ENCODE measurements at places on chromosomes 7 and 10.
A peak's percentile ranks its signal among the peaks of the same experiment; 100 is the strongest.

GRCh38 chr10:80491251-80492102 is 37.4 kb downstream of the TSPAN14 start:
- no peak for DNase-seq

- DNase-seq, result no peak
These were observed 904.6 kb upstream of the LRRN3 start for GRCh38 chr7:110186334-110186733.

- DNase-seq, result no peak
These were observed 169.2 kb upstream of the LYZL2 start for GRCh38 chr10:30798646-30799185.

DNA sequence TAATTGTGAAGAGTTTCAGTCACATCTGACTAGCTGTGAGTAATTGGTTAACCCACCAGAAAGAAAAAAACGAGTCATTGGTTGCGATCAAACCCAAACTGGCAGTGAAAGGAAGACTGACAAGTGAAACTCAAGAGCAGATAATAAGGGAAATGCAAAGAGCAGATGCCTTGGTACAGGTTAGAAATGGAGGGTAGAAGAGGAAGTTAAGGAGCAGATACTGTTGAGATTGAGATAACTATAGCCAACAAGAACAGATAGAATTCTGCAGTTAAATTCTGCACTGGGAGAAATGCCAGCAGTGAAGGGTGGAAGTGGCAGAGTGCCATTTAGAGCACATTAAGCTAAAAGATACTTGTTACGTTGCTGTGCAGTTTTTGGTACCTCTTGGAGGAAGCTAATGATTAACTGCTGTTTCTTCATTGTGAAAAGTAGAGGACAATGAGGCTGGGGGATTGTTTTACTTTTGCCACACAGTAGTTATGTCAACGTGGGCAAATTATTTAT is 65.8 kb downstream of the CDK13 start:
- no peak for DNase-seq

GRCh38 chr7:151808400-151809145 is 68.3 kb downstream of the PRKAG2 start:
- peak; percentile 44 for DNase-seq

- DNase-seq, result no peak
These were observed 374.9 kb upstream of the PODXL start for GRCh38 chr7:131931370-131931769.

- no peak for DNase-seq
These were observed 26.6 kb downstream of the FAM3C start for GRCh38 chr7:121369462-121369861.

- DNase-seq, result no peak
These were observed 16.4 kb downstream of the HIP1 start for GRCh38 chr7:75722373-75722772.

- no peak for DNase-seq
These were observed 439.3 kb downstream of the RPS24 start for GRCh38 chr10:78473006-78473405.

DNA sequence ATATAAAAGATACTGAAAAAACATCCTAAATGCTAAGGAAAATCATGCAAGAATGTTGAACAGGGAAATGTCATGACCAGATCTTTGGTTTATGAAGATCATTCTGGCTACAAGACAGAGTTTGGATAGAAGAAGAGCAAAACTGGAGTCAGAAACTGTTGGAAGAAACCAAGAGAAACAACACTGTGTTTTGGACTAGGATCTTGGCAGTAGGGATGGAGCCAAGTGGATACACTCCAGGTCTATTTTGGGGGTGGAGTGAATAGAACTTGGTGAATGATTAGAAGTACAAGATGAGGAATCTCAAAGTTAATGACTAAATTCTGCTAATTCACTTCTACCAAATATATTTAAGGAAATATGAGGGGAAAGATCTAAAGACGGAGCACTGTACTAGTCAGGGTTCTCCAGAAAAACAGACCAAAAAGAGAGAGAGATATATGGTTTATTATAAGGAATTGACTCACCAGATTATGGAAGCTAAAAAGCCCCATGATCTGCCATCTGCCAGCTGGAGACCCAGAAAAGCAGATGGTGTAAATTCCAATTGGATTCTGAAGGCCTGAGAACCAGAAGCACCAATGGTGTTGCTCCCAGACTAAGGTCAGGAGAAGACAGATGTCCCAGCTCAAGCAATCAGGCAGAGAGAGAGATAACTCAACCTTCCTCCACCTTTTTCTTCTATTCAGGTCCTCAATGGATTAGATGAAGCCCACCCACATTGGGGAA is 254.9 kb downstream of the TRIL start:
- no peak for DNase-seq

DNA sequence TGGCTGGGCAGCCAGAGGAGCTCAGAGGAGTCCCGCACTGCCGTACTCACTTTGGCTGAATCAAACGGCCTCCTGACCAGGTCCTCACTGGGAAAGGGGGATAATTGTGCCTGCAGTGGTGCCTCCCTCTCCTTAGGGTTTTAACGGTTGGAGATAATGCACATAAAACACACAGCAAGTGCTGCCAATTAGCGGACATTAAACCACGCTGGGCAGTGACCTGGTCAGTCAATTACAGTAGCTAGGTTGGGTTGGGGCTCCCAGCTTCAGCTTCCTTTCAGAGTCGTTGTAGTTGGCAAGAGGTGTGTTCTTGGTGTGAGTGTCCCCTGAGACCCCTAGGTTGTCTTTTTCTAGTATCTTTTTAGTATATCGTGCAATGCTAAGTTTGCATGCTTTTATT is 146.6 kb downstream of the C10orf105 start:
- no peak for DNase-seq

DNA sequence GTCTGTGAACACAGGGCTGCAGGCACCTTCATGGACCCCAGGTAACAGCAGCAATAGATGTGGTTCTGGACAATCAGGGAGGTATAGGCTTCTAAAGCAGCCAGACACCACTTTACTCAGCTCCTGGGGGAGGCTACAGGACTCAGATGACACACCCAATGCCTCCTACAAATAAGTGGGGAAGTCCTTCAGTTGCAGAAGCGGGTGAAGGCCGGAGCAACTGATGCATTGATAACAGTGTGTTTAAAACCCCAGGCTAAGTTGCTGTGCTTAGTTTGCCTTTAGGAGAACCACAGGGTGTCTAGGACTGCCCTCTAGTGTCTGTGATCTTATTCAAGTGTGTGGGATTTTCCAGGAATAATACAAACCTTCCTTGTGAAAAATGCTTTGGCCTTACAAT is 5.9 kb upstream of the ITGA8 start:
- DNase-seq, result no peak

GRCh38 chr7:133853706-133854276 is 273.3 kb upstream of the LRGUK start:
- no peak for DNase-seq

GRCh38 chr10:132204078-132204780 is 17.5 kb downstream of the DPYSL4 start:
- no peak for DNase-seq

- peak; percentile 8 for DNase-seq
These were observed 3.5 kb downstream of the ERLIN1 start for GRCh38 chr10:100182281-100182680.

DNA sequence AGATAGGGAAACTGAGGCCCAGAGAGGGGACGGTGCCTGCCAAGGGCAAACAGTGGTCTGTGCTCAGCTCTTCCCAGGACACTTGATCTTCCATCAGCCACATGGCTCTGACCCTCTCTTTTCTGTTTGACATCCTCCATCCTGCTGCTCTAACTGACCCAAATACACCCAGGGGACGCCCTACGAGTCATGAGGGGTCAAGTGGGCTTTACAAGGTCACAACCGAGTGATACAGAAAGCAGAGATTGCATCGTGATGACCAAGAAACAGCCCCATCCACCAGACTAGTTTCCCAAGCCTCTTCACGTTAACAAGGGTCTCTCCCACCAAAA is 131.2 kb upstream of the UNC5B start:
- DNase-seq, result no peak

DNA sequence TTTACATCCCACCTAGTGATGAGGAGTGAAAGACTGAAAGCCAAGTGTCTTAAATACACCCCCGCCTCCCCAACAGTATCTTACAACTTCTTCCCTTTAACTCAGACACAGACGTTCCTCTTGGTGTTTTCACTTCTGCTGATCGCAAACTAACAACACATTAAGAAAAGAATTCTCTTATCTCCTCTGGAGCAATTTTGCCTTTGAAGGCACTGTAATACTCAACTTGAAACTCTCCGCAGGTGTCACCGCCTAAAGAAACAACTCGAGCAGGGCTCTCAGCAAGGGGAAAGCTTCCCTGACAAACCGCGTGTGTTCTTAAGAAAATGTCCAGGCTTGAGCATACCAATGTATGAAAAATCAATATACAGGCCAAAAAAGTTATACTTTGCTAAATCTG is 452 bp downstream of the SEMA3C start:
- DNase-seq, result no peak

GRCh38 chr10:3639546-3639945 is 145.5 kb downstream of the KLF6 start:
- DNase-seq, result no peak

GRCh38 chr7:44471436-44471835 is 19.0 kb downstream of the NUDCD3 start:
- DNase-seq, result no peak

DNA sequence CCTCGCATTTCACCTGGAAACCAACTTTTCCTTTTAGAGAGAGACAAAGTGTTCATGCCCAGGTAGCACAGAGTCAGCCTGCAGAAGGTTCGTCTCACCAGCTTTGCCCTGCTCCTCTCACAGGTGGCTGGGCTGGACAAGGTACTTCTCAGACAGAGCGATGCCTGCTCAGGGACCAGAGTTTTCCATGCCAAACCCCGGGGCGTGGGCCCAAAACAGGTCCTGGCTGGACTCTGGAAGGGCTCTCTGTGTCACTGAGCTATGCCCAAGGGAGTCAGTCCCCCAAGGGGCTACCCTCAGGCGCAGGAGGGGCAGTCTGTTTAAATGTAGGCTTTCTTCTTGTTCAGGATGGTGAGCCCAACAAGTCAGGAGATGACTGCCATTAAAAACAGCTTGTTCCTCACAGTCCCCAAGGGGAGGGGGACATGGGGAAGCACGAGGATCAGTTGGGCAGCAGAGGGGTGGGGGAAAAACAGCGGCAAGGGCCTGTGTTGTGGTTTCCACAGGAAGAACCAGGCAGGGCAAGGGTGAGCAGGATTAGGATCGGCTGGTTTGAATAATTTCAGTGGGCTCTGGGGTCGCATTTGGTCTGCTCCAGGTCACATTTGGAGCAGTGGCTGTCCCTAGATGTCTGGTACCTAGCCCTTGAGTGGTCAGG is 55.5 kb upstream of the FIGNL1 start:
- no peak for DNase-seq

- no peak for DNase-seq
These were observed 172.2 kb upstream of the FERD3L start for GRCh38 chr7:19317461-19317860.

DNA sequence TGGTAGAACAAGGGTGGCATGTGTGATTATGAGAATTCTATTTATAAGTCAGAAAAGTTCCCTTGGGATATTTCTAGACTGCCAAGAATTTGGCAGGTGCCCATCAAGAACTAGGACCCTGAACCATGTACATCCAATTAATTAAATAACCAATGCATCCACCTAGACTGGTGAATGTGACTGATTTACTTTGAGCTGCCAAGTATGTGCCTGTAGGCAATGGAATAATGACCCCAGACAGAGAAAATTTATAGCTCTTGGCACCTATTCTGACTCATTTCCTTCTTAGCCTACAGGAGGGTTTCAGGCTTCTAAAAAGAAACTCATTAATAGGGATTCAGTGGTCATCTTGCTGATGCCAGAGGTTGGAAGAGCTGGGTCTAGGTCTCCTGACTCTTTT is 54.9 kb downstream of the KCNH2 start:
- DNase-seq, result no peak

GRCh38 chr7:76016191-76016947 is 22.0 kb upstream of the TMEM120A start:
- no peak for DNase-seq

- DNase-seq, result no peak
These were observed 194.6 kb upstream of the TBX20 start for GRCh38 chr7:35448486-35448885.

DNA sequence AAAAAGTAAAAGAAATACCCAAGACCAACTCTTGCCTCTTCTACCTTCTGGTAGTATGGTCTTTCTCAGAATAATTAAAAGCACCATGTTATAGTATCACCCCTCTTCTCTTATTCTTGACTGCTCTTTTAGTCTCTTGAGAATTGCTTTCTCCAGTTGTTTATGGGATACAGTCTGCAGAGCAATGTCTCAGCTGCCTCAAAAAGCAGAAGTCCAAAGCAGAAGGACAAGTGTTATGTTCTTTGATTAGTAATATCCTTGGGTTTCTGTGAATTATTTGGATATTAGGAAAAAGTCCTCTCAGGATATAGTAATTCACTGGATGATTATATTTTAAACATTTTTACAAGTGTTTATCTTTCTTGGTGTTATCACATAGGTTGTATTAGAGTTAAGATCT is 7.4 kb downstream of the TAS2R41 start:
- DNase-seq, result no peak

GRCh38 chr10:103333934-103334520 is 16.9 kb downstream of the PCGF6 start:
- DNase-seq, result no peak

DNA sequence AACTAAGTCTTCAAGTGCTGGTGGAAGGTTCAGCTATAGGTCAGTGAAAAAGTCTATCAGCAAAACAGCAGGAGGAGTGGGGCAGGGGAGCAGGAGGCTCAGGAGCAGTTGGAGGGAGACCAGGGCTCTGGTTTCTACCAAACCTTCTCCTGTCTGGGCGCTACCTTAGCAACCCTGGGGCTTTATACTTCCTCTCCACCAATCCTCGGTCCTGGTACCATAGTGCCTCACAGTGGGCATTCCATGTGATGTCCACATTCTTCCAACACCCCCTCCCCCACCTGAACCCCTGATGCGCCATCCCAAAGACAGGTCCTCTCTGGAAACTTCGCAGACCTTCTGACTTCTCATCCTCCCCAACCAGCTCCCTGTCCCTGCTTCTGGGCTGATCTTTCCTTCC is 25.3 kb upstream of the ACSM6 start:
- no peak for DNase-seq

Data from CD4-positive, alpha-beta T cell treated with Interferon gamma for 1 hour (primary cell).